ENCODE measurements at places on chromosomes 1 and 21.

DNA sequence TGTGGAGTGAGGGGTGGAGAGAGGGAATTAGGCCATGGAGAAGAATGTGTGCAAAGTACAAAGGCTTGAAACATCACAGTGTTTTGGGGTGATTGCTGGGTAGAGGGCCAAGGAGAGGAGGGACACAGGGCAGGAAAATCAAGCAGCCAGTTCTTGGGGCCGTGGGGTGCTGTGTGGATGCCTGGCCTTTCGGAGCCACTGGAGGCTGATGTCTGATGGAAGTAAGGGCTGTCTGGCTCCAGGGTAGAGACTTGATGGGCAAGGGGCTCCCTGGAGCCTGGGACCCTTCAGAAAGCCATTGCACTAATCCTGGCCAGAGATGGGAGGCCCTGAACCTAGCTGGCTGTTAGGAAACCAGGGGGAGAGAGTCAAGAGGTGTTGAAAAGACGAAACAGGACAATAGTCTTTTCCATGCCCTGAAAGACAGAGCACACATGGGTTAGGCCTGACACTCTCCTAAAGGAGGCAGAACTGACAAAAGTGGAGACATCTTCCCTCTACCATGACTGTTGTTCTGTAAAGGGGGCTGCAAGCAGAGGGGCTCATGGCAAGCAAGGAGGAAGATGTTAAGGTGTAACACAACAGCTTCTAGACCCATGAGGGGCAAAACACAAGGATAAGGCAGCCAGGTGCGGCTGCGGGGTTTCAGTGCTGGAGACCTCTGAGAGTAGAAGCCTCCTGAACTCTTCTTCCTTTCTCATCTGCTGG, 21.0 kb downstream of the ATF3 start:
- DNase-seq = no peak

GRCh38 chr21:45622416-45623097, 21.0 kb upstream of the PCBP3 start:
- DNase-seq = no peak

- no peak for DNase-seq
Measured at GRCh38 chr1:31672986-31673385, 28.3 kb upstream of the PEF1 start.

- no peak for DNase-seq
Measured at GRCh38 chr1:240618946-240619345, 7.0 kb upstream of the GREM2 start.

DNA sequence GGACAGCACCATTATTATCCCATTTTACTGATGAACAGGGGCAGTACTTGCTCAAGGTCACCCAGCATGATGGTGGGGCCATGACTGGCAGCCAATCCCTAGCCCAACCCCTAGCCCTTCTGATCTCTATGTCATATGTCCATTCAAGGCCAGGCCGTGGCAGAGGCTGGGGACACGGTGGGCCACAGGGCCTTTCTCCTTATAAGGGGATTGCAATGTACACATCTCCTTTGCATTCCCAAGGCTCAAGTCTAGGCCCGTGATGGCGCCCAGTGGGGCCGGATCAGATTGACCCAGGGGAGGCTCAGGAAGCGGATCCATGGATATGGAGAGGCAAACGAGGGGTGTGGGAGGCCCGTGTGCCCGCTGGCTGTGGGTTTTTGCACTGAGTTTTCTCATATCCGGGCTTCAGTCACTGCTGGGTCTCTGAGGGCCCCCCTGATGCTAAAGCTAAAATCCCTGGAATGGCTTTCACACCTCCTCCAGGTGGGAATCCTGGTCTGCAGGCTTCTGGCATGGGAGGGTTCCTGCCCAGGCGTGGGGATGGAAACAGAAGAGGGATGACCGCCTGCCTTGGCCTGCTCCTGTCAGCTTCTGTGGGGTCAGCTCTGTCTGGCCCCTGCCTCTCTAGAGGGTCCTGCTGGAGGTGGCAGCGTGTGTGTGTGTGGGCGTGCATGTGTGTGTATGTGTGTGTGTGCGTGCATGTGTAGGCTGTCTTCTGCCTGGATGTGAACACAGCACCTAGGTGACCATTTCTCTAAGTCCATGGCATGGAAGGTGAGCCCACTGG, 2.1 kb downstream of the MYOM3 start:
- DNase-seq = no peak

GRCh38 chr21:38249256-38249655, 7.5 kb upstream of the KCNJ15 start:
- DNase-seq = no peak

DNA sequence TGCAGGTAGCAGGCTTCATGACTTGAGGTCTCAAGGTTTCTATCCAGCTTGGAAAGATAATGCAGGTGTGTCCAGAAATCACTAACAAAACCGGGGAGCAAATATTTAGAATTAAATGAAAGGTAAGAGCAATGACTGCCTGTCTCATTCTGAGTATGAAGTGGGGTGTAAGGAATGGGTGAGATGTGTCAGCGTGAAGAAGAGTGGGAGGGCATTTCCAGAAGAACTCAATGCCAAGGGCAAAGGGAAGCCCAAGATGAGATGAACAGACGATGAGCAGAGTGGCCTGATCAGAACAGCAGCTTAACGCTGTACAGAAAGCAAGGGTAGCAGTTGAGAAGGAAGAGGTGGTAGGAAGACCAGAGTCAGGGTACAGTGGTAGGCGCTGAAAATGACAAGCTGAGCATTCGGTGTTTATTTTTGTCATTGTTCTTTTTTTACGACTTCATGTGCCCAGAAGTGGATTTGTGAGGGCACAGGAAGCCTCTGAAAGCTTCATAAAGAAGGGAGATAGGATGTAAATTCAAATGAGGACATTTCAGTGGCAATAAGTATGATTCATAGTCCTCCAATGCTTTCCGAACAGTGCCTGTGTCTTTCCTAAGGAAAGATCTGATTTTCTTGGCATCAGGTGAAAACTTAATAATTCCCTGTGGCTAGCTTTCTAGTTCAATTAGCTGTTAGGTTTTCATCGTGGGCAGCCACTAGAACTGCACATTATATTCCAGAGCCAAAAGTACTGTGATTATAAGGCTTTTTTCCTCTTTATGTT, 190.5 kb downstream of the APP start:
- no peak for DNase-seq

- no peak for DNase-seq
Measured at GRCh38 chr21:45031571-45032191, 42.7 kb upstream of the ADARB1 start.

- DNase-seq = no peak
Measured at GRCh38 chr1:51960262-51960661, 30.2 kb downstream of the RAB3B start.

DNA sequence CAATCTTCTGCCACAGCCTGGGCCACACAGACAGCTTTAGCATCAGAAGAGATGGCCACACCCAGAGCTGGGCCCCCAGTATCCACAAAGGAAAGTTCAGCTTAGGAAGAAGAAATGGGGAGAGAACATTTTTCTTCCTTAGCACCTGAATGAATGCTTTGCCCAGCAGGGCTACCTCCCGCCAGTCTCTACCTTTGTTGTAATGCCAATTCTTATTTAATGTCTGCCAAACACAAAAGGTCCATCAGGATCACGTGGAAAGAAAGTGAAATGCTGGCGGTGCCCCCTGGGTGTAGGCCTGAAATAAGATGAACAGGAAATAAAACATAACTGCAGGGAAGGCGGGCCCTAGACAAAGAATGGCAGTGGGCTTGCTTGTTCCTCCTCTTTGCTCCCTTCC, 125.6 kb downstream of the CACNA1E start:
- DNase-seq = no peak

- no peak for DNase-seq
Measured at GRCh38 chr1:29417971-29418370, 181.6 kb downstream of the PTPRU start.
